Kidney glomerular epithelial cell (primary cell): ENCODE measurements at places on chromosomes 3 and 15.

- DNase-seq = no peak
These were observed 166.6 kb downstream of the TLE3 start for GRCh38 chr15:69931156-69931555.

GRCh38 chr3:87397211-87397610, 120.8 kb upstream of the POU1F1 start:
- DNase-seq = peak; percentile 20

- DNase-seq = no peak
These were observed 6.8 kb upstream of the TRH start for GRCh38 chr3:129967761-129968160.

DNA sequence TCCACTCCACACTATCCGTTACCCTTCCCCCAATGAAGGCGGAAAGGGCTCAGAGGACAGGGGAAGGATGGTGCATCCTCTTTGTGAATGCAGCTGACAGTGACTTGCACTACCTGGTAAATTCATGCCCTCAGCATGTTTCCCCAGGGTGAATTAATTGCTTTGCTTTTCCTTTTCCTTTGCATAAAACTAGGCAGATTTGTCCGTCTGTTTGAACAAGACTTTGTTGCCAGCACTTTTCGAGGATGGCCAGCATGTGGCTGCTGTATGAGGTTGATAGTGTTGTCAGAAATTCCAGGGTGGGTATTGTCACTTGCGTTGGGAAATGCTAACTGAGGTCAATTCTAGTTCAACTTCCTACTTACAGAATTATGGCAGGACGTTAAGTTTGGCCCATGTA, 79.0 kb upstream of the RARB start:
- DNase-seq = no peak

GRCh38 chr3:181298421-181298820, 308.9 kb upstream of the DNAJC19 start:
- no peak for DNase-seq

DNA sequence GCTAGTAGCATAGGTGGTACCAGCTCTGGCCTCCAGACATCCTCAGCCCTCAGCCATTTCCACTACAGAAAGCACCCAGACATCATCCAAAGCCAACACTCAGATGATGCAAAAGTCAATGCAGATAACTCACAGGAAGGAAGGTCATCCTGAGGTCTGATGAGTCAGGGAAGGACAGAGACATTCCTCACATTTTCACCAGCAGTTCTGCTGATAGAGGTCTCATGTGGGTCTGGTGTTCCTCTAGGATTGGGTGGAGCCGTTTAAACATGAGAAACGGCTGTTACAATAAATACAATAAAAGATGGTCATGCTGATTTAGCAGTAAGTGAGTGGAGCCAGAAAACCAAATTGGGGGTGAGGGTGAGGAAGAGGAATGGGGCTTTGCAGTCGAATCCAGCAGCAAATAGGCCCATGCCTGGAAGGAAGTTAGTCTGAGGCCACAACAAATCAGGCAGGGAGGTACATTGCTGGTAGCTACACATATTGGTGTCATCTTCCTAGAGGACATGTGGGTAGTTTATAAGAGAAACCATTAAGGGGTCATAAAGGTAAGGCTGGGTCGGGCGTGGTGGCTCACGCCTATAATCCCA, 33.3 kb upstream of the FLNB start:
- DNase-seq = peak; percentile 91

GRCh38 chr3:63067999-63068645, 192.9 kb upstream of the CADPS start:
- peak; percentile 19 for DNase-seq

GRCh38 chr3:128075522-128076482, 23.6 kb downstream of the SEC61A1 start:
- peak; percentile 57 for DNase-seq

- no peak for DNase-seq
These were observed 179.6 kb downstream of the OR4M2 start for GRCh38 chr15:22259881-22260421.

DNA sequence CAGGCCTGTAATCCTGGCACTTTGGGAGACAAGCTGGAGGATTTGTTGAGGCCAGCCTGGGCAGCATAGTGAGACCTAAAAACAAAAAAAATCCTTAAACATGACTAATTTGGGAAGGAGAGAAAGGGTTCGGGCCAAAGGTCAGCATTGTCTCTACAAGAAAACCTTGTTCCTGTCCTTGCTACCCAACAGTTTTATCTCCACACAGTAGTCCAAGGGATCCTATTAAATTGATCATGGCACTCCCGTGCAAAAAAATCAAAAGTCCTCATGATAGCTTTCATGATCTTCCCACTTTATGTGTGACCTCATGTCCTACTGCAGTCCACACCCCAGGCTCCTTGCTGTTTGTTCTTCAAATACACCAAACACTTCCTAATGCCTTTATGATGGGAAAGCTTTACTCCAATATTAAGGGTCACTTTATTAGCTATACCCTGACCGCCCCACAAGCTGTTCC, 4.2 kb downstream of the RPL15 start:
- DNase-seq = no peak

- DNase-seq = no peak
These were observed 5.3 kb downstream of the PLA2G4F start for GRCh38 chr15:42151141-42151561.

DNA sequence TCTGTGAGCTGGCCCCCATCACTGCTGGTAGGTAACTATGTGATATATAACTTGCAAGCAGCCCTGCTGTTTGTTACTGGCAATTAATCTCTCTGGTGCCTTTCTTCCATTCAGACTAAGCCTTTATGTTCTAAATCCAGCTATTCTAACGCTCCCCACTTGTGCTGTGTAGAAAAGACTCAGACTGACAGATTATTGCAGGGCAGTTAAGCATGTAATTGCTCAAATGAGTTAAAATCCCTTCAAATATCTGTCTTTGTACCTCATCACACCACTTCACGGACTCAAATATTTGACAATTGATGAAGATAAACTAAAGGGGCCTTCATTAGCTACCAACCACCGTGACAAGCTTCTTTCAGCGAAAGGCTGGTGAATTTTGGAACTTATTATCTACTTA, 416.2 kb downstream of the NR2F2 start:
- DNase-seq = no peak

- no peak for DNase-seq
These were observed 10.9 kb upstream of the MESP1 start for GRCh38 chr15:89761929-89762328.

GRCh38 chr15:74384881-74385643, 17.6 kb upstream of the CYP11A1 start:
- peak; percentile 64 for DNase-seq

DNA sequence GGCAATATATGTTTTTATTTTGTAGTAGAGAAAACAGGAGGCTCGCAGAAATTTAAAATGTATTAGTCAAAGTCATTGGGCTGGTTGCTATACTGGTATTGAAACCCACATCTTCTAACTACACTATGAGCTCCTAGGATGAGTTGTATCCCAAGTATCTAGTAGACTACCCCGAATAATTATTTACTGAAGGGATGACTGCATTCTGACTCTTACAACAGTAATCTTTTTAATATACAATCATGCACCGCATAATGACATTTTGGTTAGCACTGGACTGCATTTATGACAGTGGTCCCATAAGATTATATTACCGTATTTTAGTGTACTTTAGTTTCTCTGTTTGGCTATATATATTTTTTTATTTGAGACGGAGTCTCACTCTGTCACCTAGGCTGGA, 15.3 kb downstream of the PIGB start:
- DNase-seq = no peak

DNA sequence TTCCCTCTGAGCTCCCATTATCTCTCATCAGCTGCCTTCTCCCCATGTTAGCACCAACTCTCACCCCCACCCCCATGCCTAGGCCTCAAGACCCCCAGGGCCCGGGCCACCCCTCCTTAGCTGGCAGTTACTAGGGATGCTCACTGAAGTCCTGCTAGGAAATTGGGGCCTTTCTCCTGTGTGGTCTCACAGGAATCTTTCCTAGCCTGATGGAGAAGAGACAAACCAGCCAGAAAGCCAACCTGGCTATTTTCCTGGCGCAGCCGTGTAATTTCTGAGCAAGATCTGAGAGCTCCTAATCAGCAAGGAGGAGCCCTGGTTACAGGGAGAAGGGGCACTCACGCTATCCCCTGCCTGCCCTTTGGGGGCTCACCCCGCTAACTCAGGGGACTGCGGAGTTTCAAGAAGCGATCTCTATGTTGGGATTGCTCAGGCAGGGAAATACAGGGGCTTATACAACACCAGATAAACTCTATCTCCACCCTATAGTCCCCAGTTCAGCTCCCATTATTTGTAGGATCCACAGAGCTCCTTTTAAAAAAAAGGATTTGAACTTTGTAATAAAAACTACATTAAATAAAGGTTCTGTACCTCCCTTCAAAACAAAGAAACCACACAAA, 25.2 kb downstream of the NR2F2 start:
- DNase-seq = no peak
